Putamen (tissue), 1 donor: ENCODE measurements at places on chromosomes 3 and 15.

GRCh38 chr3:70507486-70507885, 195.0 kb upstream of the MDFIC2 start:
- DNase-seq, result no peak

DNA sequence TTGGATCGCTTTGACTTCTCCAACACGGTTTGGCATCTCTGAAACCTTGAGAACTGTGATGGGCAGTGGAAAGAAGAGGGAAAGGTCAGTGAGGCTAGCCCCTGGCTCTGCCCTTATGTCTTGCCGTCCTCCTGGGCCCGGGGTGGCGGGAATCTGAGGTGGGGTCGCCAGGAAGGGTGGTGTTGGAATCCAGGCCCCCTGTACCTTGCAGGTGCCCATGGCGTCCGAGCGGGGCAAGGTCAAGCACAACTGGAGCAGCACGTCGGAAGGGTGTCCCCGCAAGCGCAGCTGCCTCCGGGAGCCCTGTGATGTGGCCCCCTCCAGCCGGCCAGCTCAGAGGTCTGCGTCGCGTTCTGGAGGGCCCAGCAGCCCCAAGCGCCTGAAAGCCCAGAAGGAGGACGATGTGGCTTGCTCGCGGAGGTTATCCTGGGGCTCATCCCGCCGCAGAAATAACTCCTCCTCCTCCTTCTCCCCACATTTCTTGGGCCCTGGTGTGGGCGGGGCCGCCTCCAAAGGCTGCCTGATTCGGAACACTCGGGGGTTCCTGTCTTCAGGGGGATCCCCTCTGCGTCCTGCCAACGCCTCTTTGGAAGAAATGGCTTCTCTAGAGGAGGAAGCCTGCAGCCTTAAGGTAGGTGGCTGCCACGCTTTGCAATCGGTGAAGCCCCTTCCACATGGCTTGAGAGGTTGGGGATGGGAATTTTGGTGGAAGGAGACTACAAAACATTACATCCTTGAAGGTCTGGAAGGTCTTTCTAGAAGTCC, 907 bp downstream of the TATDN2 start:
- peak; percentile 50 for DNase-seq

- DNase-seq, result no peak
Observed at GRCh38 chr3:45912435-45912834, 26.1 kb downstream of the CCR9 start.

DNA sequence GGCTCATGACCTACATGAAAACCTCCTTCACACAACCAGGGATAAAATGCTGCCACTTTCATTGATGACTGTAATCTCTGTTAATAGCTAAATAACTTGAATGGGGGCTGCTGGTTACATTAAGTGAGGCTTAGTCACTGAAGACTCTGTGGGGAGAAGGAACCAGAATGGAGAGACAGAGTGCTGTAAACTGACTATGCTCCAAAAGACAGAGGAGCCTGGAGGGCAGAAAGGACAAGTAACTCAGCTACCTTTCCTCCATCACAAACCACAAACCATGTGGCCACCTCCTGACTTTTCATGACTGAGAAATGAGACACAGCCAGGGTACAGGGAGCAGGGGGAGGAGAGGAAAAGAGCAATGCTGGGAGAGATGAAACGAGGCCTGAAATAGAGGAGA, 97.1 kb upstream of the TRIM42 start:
- no peak for DNase-seq

DNA sequence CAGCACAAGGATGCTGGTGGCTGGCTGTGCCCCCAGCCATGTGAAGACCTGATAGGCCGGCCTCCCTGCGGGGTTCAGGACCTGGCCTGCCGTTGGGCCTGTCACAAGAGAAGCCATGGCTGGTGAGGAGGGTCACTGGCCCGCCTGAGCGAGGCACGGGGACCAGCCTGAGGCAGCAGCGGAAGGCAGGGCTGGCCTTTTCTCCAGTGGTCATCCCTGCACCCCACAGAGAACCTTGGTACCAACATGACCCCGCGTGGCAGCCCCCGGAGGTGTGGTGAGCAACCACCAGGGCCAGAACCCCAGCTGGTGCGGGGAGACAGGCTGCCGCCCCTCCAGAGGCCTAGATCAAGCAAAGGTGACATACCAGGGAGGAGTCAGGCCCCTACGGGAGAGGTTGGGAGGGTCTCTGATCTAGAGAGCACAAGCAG, 134.1 kb upstream of the MEF2A start:
- DNase-seq, result no peak

GRCh38 chr3:32620611-32621310, 50.1 kb upstream of the DYNC1LI1 start:
- no peak for DNase-seq

DNA sequence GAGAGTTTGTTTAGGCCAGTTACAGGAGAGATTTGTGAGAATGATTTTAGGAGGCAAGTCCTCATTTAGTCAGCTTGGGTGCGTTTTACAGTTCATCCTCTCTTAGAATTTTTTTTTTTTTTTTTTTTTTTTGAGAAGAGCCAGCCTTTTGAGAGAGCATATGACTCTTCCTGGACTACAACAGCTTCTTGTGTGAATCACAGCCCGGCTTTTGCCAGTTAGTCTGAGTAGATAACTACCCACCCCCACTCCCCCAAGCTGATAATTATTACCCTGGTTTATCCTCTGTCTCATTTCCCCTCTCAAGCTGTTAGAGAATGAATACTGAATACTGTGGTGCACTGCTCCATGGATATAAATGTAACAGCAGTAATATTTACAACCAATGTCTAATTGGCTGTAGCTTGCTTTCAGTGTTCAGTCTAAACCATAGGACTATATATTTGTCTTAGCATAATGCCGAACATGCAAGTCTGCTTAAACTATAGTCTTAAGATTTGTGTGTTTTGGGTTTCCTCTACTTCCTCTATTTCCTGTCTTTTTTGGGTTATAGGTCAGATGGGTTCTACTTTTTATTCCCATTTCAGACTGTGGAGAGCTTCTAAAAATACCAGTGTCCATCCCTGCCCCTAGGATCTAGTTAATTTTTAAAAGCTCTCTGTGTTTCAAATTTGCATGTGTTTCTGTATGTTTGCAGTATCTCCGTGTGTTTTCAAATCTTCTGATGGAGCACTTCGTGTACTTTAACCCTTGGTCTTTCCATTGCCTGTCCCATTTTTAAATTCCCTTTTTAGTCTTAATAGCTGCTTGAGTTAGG, 8.0 kb downstream of the CHD2 start:
- DNase-seq, result no peak

GRCh38 chr15:77386626-77387025, 33.3 kb downstream of the PEAK1 start:
- no peak for DNase-seq

- no peak for DNase-seq
Observed at GRCh38 chr3:39139442-39139841, 13.9 kb downstream of the CSRNP1 start.

DNA sequence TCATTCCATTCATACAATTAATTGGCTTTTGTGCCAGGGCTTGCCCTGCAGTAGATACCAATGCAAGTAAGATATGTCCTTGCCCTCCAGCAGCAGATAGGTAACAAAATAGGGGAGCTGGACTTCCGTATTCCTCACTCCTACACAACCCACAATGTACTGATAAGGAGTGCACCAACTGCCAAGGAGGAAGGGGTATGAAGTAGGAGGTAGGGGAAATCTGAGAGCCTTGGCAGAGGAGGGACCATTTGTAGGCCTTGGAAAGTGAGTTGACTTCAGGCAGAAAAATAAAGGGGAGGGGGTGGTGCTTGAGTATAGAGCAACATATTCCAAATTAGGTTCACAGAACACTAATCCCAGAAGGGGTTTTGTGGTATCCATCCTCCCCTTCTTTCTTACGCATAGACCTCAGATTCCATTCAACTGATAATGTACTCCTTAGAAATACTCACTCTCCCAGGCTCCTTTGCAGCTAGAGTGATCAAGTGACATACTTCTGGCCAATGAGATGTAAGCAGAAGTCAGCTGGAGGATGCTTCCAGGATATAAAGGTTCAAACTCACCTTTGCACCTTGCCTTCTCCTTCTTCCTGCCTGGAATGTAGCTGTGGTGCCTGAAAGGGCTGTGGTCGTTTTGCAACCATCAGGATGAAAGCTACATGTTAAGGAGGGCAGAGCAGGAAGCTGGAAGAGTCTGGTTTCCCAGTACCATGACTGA, 127.1 kb upstream of the SMAD3 start:
- DNase-seq, result no peak

DNA sequence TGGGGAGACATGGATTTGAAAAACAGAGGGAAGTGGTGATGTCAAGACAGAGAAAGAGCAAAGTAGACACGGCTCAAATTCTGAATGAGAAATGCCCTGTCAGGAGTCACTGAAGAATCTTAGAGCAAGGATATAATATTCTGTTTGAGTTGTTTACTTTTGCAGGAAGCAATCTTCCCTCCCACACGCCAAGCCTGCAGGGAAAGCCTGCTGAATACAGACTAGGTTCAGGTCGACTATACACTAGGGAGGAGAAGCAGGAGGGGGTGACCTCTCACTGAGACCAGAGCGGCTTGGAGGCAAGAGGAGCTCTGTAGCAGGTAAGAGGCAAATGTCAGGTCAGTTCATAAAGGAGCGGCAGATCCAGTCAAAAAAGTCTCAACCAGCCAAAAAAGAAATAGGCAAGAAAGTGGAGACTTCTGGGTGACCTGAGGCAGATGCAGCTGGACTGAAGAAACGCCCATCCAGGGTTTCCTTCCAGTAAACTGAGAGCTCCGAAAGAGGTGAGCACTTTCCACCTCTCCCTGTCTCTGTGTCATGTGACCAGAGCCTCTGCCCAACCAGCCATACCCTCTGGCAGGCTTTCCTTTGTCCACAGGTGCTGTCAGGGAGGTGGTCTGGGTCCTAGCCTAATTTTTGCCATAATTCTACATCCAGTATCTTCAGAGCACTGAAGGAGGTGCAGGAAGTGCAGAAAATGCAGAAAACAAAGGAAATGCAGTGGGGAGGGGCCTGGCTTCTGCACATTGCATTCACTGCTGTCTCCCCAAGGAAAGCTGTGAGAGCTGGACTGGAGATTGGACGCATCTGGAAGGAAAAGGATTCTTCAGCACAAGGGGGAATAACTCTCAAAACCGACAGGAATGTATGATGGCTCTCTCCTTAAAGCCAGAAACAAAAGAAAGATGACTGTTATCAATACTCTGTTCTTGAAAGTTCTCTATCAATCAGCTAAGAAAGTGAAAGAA, 37.8 kb upstream of the CTXND1 start:
- no peak for DNase-seq

GRCh38 chr3:32544894-32545293, 25.8 kb downstream of the DYNC1LI1 start:
- DNase-seq, result no peak

GRCh38 chr3:35393901-35394799, 245.2 kb upstream of the ARPP21 start:
- DNase-seq, result no peak

- DNase-seq, result peak; percentile 32
Observed at GRCh38 chr3:125594125-125594524, 1.2 kb downstream of the OSBPL11 start.

DNA sequence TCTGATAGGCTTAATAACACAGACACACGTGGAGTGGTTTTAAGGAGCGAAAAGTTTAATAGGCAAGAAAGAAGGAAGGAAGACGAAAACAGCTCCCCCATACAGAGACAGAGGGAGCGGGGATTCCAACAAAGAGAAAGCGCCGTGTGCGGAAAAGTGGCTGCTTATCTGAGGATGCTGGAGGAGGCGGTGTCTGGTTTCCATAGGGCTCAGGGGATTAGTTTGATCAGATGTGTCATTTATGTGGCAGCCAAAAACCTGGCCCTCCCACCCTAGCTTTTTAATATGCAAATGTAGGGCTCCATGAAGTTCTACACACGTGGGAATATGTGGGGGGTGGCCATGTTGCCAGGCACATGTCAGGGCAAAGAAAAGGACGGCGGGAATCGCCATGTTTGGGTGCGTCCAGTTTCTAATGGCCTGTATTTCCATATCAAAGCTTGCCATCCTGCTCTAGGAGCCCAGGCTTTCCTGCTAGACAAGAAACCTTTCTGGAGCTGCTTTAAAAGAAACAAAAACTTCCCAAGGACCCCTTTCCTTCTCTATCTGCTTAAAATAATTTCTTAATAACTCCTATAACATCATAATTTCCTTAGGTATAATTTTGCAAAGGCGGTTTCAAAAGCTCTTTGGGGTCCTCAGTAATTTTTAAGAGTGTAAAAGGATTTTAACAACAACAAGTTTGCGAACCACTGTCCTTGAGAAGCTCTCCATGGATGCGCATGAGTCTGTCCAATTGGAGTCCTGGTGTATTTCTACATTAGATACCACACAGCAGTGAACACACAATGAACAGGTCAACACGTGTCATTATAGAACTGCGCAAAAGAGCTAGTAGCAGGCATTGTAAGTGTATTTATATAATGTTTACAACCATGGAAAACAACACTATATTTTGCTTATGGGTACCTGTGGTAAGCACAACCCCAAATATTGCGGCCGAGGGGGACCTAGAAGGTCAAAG, 622 bp upstream of the ZNF589 start:
- no peak for DNase-seq

DNA sequence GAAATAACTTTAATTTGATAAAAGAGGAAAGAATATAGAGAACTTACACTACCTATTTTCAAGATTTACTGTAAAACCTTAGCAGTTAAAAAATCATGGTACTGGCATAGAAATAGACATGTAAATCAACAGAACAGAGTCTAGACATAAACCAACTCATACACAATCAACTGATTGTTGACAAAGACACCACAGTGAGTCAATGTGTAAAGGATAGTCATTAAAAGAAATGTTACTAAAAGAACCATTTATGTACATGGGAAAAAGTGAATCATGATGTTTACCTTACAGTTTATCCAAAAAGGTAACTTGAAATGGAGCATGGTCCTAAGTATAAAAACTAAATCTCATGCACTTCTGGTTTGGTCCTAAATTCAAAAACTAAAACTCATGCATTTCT, 847.4 kb downstream of the IGSF11 start:
- no peak for DNase-seq

DNA sequence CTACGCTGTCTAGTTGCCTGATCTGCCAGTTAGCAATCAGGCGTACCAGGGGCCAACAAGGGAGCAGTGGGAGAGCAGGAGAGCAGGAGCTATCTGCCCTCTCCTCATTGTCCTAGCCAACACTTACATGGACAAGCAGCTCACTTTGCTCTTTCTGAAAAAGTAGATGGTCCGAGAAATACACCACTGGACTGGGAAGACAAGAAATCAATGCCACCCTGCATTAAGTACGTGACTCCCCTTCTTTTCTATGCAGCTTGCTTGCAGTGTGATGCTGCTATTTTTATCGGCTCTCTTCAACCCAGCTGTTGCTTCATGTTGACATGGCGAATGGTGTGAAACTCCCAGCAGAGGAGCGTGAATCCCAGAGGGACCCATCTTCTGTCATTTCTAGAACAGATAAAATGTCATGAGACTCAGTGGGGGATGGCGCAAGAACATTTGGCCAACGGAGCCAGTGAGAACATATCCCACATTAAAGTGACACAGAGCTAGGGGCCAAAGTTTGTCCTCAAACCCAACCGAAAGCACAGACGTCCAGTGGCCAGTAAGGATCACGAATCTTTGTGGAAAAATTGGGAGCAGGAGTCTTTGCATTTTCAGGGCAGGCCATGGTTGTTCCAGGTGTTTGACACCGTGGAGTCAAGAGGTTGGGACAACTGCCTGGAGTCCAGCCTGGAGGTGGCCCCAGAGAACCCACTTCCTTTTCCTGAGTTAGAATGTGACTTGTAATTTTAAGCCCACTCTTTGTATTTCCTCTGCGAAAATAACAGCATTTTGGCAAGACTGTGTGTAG, 53.7 kb upstream of the MEF2A start:
- no peak for DNase-seq

- DNase-seq, result no peak
Observed at GRCh38 chr3:27880969-27881892, 159.1 kb upstream of the EOMES start.

GRCh38 chr15:35058534-35059054, 26.5 kb downstream of the NANOGP8 start:
- DNase-seq, result no peak

GRCh38 chr3:185504636-185505035, 5.8 kb upstream of the TMEM41A start:
- DNase-seq, result no peak

GRCh38 chr3:49411535-49411967, 225 bp downstream of the RHOA start:
- peak; percentile 33 for DNase-seq
